IPS DF 6.9 (cell line): ENCODE measurements at places on chromosomes 4 and X.

DNA sequence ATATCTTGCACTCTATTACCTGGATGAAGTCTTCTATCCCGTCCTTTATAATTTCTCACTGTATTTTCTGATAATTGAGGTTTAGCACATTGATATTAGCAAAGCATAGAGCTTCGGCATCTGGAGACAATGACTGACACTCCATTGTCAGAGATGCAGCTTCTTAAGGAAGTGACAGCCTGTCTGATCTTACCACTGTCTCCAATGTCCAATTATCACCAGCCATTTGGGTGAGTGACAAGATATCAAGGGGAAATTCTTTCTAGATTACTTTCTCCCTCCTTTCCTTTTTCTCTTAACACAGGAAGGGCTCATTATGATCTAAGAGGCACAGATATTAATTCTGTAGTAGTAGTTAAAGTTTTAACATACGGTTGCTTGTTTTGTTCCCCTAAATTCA lies 86.4 kb downstream of the LDB2 start:
- DNase-seq: no peak

- DNase-seq: no peak
These were observed 262.2 kb downstream of the PARM1 start for GRCh38 chr4:75195111-75195510.

GRCh38 chr4:647481-647880 lies 22.1 kb downstream of the PDE6B start:
- DNase-seq: no peak

DNA sequence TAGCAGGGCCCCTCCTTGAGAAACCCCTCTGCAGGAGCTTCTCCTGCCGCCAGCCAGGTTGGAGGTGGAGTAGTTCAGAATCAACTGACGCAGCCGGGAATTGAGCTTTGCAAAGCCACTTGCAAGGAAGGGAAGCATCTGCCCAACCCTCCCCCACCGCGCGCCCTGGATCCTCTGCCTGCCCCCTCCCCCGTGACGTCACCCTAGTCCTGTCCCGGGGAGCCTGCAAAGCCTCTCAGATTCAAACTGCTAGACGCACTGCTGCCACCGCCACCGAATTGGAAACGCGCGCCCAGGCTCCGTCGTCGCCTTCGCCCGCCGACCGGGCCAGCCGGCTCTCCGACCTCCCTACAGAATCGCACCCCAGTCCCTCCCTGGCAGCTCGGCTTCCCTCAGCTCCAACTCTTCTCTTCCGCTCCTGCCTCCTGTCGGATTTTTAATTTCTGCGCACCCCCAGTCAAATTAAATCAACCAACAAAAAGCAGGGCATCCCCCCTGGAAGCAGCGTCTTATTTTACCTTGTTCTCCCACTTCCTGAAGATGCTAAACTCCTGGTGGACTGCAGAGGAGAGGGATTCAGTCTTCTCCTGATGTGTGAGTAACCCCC lies 3.8 kb downstream of the SLITRK2 start:
- DNase-seq: no peak

DNA sequence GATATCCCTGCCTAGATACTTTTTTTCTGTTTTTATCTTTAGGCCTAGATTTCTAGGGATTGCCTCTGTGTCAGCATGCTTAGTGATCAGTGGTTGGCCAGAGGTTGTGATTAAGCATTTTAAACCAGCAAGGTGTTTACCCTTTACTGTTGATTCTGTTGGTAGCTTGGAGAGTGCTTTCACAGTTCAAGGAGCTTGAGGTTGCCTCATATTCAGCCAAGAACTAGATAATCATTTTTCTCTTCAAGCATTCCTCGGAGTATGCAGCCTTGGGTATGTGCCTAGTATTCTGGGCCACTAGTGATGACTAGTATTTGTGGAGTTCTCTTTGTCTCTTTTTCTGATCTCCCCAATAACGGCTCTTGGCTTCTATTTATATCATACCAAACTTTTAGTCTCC lies 20.4 kb downstream of the APOOL start:
- DNase-seq: no peak

DNA sequence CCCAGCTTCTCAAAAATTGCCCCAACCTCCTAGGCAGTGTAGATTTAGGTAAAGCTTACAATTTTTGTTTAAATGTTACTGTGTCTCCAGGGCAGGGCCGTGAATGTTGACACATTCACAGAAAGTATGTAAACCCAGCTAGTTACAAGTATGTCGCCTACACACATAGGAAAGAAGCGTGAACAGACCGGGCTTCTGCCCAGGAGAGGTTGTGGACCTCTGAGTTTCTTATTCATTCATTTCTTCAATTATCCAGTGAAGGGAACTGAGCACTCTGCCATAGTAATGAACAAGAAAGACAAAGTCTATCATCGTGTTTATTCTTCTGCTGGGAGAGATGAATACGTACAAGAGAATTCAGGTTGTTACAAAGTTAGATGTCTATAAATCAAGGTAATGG lies 93.2 kb downstream of the TRIML1 start:
- no peak for DNase-seq

DNA sequence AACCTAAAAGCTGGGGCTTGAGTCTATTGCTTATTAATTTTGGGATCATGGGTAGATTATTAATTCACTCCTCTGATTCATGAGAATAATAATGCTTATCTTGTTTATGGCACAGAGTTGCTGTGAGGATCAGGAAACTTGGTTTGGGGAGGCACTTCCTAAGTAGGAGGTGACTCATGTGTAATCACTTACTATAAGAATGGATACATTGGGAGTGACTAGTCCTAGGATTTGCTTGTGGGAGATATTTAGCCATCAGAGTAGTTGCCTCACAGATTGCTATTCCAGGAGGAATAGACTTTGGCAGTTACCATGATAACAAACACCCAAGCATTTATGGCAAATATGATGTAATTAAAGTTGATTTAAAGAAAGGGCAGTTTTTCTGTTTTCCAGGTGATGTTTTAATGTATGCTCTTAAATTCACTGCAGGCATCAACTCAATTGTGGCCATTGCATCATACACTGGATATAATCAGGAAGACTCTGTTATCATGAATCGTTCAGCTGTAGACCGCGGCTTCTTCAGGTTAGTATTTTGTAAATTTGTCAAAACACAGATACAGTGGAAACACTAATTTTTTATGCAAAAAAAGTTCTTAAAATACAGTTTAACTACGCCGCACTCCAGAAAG lies 41.9 kb downstream of the POLR2B start:
- DNase-seq: no peak

- DNase-seq: no peak
These were observed 595.8 kb downstream of the NLGN4X start for GRCh38 chrX:5632887-5633286.

DNA sequence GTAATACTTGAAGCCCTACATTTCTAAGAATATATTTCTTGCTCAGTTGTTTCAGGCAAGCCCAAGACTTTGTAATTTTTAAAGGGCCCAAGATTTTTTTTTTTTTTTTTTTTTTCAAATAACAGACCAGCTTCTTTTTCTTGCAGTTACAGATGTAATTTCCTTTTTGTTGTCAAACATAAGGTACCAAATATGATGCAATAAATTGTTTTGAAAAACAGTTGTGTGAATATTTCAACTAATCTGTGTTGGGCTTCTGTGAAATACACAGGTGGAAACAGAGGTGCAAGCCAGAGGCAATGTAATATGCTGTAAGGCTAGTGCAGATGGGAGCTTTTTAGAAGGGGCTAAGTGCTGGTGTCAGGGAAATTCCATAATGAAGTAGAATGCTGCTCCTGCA lies 64.8 kb upstream of the RAB33B start:
- DNase-seq: no peak

DNA sequence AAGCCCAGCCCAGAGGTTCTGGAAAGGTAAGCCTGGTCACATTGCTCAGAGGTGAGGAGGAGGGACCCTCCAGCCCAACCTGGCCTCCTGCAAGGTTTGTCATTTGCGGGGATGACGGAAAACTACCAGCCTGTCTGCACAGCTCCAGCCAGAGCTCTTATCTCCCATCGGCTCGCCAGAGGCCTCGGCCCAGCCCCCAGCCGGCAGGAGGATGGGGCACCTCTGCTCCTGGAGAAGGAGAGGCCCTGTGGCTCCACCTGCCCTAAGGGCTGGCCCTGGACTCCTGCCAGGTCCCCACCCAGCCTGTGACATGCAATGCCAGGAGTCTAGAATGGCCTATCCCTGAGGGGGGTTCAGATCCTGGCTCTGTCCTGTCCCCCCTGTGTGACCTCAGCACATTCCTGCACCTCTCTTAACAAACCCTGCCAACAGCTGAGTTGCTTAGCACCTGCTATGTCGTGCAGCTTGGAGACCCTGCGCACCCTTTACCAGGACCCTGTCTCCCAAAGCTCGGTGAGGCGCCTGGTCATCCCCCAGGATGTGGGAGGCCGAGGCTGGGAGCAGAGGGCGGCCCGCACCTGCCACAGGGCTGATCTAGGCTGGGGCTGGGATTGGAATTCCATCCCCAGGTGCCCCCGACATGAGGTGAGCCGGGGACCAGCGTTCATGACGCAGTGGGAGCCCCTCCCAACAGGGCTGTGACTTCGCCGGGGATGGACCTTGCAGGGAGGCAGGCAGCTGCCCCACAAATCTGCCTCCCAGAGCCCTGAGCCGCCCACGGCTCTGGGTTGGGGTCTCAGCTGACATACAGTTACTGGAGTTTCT lies 14.4 kb downstream of the ADRA2C start:
- DNase-seq: no peak

DNA sequence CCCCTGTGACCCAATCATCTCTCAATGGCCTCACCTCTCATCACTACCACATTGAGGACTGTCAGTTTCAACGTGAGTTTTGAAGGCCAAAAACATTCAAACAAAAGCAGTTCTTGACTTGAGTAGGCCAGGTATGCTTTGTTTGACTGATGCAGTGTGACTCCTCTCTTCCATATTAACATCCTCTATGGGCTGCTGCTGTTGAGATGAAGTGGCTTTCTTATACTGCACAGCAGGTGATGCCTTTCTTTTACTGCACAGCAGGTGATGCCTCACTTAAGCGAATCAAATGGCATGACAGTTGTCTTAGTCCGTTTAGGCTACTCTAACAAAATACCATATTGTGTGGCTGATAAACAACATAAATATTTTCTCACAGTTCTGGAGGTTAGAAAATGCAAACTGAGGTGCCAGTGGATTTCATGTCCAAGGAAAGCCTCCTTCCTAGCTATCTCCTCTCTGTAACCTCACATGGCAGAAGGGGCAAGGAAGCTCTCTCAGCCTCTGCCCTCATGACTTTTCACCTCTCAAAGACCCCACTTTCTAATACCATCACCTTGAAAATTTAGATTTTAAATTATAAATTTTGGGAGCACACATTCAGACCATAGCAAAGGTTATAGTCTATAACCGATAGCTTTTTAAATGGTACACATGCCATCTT lies 2267.9 kb upstream of the AGA start:
- peak; percentile 35 for DNase-seq

DNA sequence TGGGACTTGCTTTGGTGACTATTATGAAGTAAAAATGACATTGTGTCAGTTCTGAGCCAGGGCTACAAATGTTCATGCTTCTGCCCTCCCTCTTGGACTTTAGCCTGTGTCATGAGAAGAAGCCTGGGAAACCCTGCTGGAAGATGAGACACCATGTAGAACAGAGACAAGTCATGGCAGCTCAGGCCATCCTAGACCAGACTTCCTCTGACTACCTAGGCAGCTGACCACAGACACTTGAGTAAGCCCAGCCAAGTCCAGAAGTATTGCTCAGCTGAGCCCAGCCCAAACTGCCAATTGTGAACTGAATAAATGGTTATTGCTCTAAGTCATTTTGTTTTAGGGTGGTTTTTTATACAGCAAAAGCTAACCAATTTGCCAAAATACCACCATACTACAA lies 467.6 kb upstream of the CNKSR2 start:
- no peak for DNase-seq

DNA sequence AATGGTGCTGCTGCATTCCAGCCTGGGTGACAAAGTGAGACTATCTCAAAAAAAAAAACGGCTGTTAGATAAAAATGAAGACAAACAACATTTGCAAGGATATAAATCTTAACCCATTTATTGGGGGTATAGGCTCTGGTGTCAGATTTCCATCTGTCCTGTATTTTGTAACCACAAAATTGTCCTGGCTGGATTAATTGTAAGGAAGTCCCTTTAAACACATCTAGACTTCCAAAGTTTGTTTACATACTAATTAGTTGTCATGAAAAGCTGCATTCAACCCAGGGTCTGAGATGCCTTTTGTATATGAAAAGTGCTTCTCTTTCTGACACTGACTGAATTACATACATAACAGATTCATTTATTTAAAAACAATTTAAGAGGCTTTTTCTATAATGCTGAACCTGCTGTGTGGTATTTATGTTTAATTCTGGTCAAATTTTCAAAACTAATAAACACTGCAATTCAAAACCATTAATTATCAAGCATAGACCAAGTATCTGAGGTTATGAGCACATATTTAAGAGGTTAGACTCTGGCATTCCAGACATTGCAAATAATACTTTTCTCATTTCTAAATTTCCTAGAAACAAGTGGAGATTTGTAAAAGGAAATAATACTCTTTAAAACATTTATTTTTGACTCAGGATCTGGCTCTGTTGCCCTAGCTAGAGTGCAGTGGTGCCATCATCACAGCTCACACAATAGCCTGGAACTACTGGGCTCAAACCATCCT lies 17.5 kb upstream of the UGDH start:
- no peak for DNase-seq

DNA sequence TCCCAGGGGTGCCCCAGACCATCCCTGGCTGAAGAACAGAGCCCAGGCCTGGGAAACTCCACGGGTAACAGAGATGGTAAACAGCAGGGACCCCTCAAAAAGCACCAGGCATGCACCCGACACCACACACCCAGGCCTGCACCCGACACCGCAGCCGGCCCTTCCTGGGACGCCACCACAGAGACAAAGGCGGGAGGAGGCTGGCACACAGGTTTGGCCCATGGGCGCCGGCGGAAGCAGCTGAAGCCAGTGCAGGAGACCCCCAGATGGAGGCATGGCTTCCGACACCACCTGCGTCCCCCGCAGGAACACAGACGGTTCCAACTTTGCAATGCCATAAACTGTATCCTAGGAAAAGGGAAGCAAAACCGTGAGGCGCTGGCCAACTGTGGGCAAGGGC lies 22.3 kb downstream of the CTBP1 start:
- no peak for DNase-seq

DNA sequence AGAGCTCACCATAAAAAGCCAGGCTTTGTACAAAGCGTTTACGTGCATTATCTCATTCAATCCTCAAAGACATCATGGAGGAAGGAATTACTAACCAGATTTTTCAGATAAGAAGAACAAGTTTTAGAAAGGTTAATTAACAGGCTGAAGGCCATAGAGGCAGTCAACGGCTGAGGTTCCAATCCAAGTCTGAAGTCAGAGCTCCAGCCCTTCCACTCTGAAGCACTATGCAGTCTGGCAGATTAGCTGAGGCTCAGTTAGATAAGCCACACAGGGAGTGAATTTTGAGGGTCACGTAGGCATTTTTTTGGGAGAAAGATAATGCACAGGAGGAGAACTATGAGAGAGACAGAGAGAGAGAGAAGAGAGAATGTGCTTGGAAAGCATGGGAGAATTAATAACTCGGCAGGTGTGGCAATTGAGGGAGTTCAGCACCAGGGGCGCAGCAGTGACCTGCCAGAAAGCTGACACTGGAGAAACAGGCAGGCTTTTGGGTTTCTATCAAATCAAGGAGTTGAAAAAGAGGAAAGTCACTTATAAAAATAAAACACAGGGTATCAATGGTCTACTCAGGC lies 116.5 kb upstream of the NAP1L5 start:
- DNase-seq: no peak

GRCh38 chrX:123153846-123154335 lies 30.2 kb upstream of the GRIA3 start:
- no peak for DNase-seq

- no peak for DNase-seq
These were observed 113.9 kb downstream of the CPZ start for GRCh38 chr4:8706216-8707044.
